Nephron progenitor cell (in vitro differentiated cells): ENCODE measurements at places on chromosomes 1 and 21.
A peak's percentile ranks its signal among the peaks of the same experiment; 100 is the strongest.

GRCh38 chr1:88180449-88181108 lies 503.5 kb upstream of the PKN2 start:
- peaks cover 29% of the 10 kb centered on the region for H3K4me1 ChIP-seq
- no peak overlapping the region for H3K27ac ChIP-seq
- DNase-seq, result peak; percentile 81
- no peak overlapping the region for H3K4me3 ChIP-seq
- peaks cover 6% of the 10 kb centered on the region for H3K27me3 ChIP-seq
- no peaks in the 10 kb centered on the region for H3K36me3 ChIP-seq

DNA sequence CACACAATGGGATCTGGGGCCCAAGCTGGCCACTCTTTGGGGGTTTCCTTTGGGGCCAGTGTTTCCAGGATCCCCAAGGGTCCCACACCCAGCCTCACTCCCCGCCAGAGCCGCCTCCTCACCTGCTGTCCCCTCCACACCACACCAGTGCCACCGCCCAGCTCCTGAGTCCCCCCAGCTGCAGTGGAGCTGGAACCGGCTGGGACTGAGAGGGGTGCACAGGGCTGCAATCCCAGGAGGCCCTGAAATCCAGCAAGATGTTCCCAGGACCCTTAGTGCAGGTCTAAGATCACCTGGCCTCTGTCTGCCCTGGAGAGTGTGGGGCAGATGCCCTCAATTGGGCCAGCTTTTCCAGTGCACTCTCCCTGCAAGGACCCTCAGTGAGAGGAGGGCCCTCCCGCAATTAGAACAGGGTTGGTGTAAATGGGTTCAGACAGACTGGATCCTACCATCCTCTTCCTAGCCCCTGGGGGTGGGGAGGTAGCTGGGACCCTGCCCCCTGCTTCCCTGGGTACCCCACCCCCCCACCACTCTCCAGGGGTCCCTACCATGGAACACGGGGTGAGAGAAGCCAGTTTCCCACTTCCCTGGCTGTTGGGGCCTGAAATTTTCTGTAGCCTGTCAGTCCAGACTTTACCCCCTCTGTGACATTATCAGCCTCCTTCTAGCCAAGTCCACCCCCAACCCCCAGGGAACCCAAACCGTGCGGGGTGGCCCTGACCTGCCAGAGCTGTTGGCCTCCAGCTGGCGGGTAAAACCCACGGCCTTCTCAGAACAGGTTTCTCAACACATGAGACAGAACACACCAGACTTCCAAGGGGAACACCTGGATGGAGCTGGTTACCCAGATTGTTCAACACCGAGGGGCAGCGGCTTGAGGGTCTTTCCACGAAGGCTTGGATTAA lies 7.0 kb downstream of the KRTAP10-12 start:
- H3K27me3 ChIP-seq, result peaks cover 93% of the 10 kb centered on the region
- no peak for DNase-seq
- no peak overlapping the region for H3K27ac ChIP-seq
- no peaks in the 10 kb centered on the region for H3K36me3 ChIP-seq
- peaks cover 54% of the 10 kb centered on the region for H3K4me1 ChIP-seq

DNA sequence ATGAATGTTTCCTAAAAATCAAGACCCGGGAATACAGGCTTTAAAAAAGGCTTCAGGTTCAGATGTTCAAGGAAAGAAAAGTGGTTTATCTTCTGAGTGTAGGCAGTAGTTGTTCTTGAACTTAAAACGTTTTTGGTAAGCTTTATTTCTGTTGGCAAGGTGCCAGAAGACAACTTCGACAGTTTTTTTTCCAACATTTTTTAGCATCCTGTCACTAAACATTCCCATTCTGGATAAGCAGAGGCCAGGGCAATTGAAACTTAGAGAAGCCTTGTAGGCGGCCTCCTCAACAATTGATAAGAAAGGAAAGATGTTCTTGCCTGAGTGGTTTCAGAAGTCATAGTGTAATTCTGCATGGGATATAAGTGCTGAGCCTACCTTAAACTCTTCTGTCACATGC lies 66.7 kb downstream of the PATJ start:
- DNase-seq, result no peak
- H3K27ac ChIP-seq, result no peak overlapping the region
- H3K36me3 ChIP-seq, result peaks cover 14% of the 10 kb centered on the region
- no peaks in the 10 kb centered on the region for H3K27me3 ChIP-seq
- H3K4me1 ChIP-seq, result no peaks in the 10 kb centered on the region
- H3K4me3 ChIP-seq, result no peak overlapping the region

DNA sequence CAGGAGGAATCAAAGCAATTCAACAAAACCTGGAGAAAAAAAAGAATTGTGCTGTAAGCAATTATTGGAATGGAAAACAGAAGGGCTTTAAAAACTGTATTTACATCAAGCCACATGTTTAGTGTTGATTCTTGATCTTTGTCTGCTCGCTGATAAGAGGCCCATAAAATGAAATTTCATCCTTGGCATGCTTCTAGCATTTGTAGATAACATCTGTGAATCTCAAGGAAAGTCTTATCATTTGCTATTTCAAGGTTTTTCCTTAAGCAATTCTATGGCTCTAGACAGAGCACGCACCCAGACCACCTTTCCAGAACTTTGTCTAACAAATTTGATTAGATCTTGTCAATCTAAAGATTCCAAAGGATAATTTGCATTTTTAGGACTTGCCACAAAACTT lies 181.0 kb upstream of the FGGY start:
- no peak overlapping the region for H3K4me3 ChIP-seq
- no peak overlapping the region for H3K27ac ChIP-seq
- peaks cover 19% of the 10 kb centered on the region for H3K4me1 ChIP-seq
- H3K27me3 ChIP-seq, result peaks cover 4% of the 10 kb centered on the region

DNA sequence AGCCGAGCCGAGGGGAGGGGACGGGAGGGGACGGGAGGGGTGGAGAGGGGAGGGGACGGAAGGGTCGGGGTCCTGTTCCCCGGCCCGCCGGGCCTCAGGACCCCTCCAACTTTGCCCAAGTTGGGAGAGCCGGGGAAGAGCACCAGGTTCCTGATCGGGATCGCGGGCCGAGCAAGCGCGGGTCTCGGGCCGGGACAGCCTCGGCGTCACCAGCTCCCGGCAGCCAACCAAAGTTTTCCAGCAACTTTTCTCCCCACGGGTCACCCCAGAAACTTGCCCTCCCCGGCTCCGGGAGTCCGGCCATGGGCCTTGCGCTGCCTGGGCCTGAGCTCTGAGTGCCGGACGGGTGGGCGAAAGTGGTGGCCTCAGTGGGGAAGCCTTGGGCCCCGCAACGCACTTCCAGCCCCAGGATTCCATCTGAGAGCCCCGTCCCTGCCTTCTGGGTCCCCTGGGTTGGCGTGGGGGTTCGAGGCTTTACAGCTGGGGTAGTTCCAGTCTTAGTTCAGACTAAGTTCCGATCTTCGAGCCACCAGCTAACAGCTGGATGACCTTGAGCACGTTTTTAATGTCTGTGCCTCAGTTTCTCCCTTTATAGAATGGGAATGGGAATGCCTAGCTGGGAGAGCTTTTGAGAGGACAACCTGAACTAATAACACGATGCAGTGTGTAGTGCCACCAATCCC lies 458 bp downstream of the ZC3H12A start:
- H3K4me1 ChIP-seq, result peaks cover 57% of the 10 kb centered on the region
- peak overlapping the region; percentile 79 for H3K4me3 ChIP-seq
- no peak overlapping the region for H3K27ac ChIP-seq

GRCh38 chr1:156154317-156154749 lies 948 bp downstream of the SEMA4A start:
- H3K27ac ChIP-seq, result no peak overlapping the region
- H3K4me3 ChIP-seq, result no peak overlapping the region
- no peaks in the 10 kb centered on the region for H3K36me3 ChIP-seq
- H3K4me1 ChIP-seq, result peaks cover 75% of the 10 kb centered on the region
